SIG-M5 (cell line): ENCODE measurements at places on chromosomes 3 and 15.

GRCh38 chr15:31148297-31149087 is 47.0 kb upstream of the TRPM1 start:
- no peak for DNase-seq

GRCh38 chr3:58285334-58285733 is 20.7 kb upstream of the RPP14 start:
- no peak for DNase-seq

- DNase-seq = no peak
These were observed 13.1 kb downstream of the ROBO2 start for GRCh38 chr3:77052733-77053670.

- DNase-seq = no peak
These were observed 699.1 kb downstream of the MCTP2 start for GRCh38 chr15:94930441-94930840.

GRCh38 chr15:98003518-98003917 is 43.0 kb downstream of the ARRDC4 start:
- no peak for DNase-seq

- DNase-seq = no peak
These were observed 13.3 kb downstream of the TLE3 start for GRCh38 chr15:70084461-70084860.

- DNase-seq = no peak
These were observed 27.6 kb downstream of the TBC1D2B start for GRCh38 chr15:78049691-78050440.

DNA sequence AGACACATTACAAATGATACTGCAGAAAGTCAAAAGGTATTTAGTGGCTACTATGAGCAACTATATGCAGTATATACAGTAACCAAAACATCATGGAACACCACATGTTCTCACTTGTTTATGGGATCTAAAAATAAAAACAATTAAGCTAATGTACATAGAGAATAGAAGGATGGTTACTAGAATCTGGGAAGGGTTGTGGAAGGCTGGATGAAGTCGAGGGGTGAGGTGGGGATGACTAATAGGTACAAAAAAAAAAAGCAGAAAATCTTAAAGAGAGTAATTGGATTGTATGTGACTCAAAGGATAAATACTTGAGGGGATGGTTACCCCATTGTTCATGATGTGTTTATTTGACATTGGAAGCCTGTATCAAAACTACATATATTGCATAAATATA is 848.8 kb upstream of the GBE1 start:
- DNase-seq = no peak

DNA sequence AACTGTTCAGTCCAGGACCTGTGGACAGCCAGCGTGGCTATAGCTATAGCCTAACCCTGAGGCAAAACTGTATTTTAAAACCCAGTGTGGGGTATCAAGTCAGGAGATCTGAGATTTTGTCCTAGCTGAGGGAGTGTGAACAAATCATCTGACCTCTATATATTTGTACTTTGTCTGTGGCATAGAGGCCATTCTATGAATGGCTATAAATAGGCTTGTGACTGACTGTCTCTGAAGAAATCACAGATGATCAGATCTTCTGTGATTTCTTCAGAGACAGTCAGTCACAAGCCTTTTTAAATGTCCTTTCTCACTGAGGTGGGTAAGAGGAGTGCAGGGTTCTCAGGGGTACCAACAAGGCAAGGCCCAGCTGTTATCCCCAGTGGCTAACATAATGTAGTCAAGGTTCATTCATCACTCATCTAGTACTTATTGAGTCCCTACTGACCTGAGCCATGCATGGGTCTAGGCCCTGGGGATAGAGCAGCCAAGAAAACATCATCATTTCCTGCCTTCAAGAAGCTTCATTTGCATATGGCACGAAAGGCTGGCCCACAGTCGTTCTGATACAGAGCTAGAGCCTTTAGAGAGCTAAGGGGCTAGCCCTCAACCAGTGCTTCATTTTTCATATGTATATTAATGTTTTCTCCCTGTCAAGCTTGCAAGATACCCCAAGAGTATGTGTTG is 53.3 kb downstream of the TIPARP start:
- DNase-seq = no peak

- no peak for DNase-seq
These were observed 64.0 kb upstream of the PLSCR4 start for GRCh38 chr3:146314871-146315270.

- no peak for DNase-seq
These were observed 17.2 kb downstream of the TNFAIP8L3 start for GRCh38 chr15:51077221-51078153.

DNA sequence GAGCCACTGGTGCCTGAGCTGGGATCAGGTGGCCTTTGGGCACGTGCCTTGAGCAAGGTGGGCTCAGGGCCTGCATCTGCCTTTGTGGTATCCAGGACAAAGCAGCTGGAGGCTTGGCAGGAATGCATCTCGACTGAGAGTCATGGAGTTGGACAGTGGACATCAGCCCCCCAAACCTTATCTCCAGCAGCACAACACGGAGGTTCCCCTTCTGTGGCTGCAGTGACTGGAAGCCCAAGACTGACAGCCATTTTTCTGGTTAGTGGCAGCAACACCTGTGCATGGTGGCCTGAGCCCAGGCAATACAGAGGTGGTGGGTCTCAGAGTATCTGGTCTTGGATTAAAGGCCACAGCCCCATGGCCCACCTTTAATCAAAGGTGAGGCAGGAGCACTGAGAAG is 27.8 kb upstream of the TSEN2 start:
- no peak for DNase-seq

DNA sequence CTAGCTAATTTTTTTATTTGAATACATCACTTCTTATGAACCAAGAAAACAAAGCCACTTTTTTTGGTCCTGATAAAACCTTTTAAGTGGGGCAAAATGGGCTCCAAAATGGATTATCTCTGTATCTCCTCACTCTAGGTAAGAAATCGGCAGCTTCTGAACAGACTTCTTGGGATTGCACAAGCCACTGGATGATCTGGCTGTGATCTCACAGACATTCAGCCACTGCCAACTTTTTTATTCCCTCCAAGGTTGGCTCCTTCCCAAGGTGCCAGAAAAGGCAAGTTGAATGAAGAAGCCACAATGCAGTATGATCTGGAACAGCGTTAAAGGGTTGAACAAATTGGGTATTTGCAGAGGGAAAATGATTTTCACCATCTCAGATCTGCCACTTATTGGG is 73.2 kb downstream of the PRICKLE2 start:
- no peak for DNase-seq

GRCh38 chr15:65088643-65089021 is 12.1 kb downstream of the KBTBD13 start:
- no peak for DNase-seq

DNA sequence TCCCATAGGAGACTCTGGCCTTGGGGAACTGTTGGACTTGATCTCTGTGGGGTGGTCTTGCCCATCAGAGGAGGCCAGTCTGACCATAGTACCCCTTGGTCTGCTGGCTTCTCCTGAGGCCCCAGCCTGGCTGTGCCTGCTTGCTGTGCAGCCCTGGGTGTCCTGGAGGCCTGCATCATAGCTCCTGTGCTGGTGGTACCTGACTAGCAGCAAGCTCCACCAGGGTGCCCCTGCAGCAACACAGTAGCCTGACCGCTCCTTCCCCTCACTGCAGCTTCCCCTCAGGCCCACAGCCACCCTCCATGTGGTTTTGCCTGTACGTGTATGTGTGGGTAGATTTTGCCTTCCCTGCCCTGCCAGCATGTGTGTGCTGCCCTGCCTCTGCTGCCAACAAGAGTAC is 85.6 kb upstream of the TTC14 start:
- DNase-seq = no peak

DNA sequence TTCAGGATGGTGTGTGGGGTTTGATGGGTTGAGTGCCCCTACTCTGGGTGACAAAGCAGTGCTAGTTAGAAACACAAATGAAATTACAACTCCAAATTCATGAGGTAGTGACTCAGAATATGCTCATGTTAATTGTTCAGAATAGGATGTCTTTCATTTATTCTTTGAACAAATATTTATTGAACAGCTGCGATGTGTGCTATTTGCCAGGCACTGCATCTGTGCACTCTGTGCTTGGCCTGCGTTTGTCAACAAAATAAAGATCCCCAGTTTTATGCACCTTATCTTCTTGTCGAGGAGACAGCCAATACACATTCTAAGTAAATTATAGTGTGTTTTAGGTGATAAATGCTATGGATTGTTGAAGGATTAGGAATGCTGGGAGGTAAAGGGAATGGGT is 27.3 kb downstream of the MED12L start:
- no peak for DNase-seq

GRCh38 chr15:89876396-89877082 is 17.3 kb downstream of the AP3S2 start:
- DNase-seq = no peak

- DNase-seq = no peak
These were observed 542.7 kb upstream of the ADAMTS9 start for GRCh38 chr3:65230261-65231139.

- DNase-seq = no peak
These were observed 77.4 kb upstream of the ANKRD34C start for GRCh38 chr15:79204886-79205675.

DNA sequence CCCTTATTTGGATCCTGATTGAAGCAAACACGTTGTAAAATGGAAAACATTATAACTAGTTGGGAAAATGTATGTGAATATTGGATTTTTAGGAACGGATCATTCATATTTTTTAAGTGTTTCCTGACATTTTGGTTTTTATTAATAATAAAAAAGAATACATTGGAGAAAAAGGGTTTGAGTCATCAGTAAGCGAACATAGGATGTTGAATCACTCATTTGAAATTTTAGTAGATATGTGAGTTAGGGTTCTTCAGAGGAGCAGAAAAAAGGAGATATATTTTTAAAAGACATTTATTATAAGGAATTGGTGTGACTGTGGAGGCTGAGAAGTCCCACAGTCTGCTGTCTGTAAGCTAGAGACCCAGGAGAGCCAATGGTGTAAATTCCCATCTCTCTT is 258.5 kb downstream of the PTPRG start:
- DNase-seq = no peak
